ENCODE measurements at places on chromosomes 1 and 21.

DNA sequence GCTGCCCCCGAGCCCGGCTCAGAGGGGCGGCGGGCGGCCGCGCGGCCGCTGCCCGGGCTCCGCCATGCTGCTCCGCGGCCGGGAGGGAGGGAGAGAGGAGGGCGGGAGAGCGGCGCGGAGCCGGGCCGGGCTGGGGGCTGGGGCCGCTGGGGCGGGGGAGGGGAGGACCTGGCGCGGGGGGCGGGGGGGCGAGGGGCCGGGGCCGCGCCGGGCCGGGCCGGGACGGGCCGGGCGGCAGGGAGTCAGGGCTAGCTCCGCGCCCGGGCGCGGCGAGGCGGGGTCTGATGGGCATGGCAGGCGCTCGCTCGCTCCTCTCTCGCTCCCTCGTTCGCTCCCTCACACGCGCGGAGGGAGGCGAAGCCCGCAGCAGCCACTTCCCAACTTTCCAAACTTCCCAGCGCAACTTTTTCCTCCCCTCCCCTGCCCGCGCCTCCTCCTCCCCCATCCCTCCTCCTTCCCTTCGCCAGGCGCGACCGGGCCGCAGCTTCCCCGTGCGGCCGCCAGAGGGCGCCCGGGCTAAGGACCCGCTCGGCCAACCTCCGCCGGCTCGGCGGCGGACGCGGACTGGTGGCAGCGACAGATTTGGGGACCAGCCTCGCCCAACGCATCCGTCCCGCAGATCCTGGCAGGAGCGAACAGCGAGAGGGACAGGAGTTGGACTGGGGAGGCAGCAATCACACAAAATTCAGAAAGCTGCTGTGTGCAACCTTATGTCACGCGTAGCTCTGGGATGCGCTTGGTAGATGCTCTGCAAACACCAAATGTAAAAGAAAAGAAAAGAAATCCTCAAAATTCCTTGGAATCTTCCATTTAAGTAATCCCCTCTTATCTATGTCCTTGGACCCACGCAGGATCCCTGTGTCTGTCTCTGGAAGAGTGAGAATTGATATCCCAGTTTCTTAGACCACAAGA, at the start of gene TRABD2B:
Gene TRABD2B, minus strand, starts transcription at position 97 of the 912 bp plus-strand sequence.
- DNase-seq = peak; percentile 31

GRCh38 chr1:183209533-183210158, 23.6 kb downstream of the LAMC2 start:
- DNase-seq = no peak

- DNase-seq = no peak
Measured at GRCh38 chr1:161986328-161986727, 37.3 kb downstream of the OLFML2B start.

DNA sequence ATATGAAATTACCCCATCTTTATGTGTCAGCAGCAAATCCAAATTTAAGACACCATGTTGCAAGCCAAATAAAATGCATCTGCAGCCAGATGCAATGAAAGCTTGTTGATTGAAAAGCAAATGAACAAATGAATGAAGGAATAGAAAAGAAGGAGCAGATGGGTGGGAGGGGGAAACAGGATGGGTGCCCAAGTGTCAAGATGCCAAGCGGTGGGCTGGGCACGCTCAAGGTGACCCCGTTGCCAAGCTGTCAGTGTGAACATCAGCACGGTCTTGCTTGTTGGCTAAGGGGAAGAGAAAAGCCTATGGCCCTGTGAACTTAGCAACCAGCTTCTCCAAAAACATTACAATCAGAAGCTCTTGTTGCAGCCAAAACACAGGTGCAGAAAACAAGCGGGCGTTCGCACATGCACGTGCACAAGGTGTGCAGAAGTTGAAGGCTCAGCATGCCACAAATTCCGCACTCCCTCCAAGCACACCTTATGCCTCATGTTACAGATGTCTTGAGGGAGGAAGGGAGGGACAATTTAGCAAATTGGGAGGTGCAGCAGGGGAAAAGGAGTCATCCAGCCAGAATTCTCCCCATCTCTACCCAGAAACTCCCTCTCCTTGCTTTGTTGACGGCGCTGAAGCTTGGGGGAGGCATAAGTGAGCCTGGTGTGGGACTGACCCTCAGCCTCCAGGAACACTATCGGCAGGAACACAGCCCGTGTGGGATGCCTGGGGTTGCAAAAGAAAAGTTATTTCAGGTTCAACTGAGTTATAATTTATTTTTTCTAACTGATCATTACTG, 62.4 kb downstream of the HIVEP3 start:
- DNase-seq = no peak

DNA sequence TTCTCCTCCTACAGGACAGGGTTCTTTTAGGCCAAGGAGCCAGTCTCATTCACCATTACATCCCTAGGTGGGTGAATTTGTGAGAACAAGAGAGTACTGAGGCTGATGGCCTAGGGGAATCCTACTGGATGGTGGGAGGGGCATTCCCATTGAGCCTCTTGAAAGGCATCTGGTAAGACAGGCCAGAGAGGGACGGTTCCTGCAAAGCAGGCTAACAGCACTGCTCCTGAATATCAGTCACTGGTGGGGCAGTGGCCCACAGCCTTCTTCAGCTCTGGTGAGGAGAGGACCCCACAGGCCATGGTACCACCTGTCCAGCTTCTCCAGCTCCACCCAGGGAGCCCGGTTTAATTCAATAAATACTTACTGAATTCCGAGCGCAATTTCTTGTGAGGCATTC, 125.9 kb upstream of the EDN2 start:
- DNase-seq = no peak

GRCh38 chr21:37815893-37816292, 100.4 kb downstream of the KCNJ6 start:
- no peak for DNase-seq

- no peak for DNase-seq
Measured at GRCh38 chr1:101175466-101175865, 61.4 kb upstream of the S1PR1 start.

DNA sequence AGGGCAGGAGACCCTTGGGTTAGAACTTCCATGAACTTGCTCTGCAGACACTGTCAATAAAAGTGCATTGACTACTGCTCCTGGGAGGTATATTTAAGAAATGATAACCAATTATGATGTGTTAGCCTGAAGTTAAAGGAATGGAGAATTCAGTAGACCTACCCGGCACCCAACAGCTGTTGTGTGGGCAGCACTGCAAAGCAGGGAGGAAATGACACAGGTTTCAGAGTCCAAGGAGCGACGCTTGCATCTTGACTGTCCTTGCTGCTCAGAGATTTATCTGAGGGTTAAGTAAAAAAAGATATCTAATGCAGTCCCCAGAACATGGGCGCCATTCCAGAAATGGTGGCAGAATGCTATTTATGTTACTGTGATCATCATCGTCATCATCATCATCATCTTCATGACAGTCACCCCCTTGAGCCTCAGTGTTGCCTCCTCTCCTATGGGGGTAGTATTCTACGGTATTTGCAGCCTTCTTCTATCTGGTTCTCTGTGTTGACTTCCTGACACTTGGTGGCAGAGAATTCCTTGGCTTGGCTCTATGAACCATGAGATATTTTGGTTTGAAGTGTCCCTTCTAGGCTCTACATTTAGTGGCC, 225.9 kb downstream of the KAZN start:
- DNase-seq = no peak

- DNase-seq = no peak
Measured at GRCh38 chr1:228666686-228667623, 68.3 kb upstream of the RHOU start.

DNA sequence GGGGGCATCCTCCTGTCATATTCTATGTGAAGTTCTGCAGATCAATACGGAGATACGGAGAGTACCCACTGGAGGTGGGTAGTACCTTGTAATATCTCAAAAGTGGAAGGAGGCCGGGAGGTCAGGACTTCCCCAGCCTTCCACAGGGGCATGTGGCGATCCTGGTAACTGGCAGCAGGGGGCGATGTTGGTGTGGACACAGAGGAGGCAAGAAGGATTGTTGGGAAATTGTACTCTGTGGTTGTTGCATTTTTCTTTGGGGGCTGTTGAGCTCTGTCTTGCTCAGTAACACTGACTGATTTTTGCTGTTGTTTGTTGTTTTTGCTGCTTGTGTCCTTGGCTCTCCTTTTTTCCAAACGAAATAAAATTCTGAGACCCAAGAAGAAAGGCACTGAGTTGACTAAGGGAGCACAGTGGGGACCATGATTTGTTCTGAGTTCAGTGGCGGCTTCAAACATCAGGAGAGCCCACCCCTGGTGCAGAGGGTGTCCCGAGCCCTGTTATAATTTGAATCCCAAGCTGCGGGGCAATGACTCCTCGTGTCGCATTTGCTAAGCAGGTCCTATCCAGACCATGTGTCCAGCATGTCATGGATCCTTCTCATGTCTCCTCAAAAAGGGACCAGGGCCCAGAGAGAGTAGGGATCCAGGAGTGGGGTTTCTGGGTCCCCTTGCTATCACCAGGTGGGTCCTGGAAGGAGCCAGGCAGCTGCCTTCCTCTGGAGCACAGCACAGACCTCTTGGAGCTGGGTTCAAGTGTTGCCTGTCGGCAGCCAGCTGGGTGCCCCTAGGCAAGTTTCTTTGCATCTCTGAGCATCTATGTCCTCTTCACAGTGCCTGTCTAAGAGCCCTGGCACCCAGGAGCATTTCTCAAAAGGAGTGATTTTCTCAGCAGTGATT, 22.8 kb downstream of the LHX4 start:
- DNase-seq = peak; percentile 35

- DNase-seq = no peak
Measured at GRCh38 chr1:6462412-6463119, 3.4 kb downstream of the TNFRSF25 start.

DNA sequence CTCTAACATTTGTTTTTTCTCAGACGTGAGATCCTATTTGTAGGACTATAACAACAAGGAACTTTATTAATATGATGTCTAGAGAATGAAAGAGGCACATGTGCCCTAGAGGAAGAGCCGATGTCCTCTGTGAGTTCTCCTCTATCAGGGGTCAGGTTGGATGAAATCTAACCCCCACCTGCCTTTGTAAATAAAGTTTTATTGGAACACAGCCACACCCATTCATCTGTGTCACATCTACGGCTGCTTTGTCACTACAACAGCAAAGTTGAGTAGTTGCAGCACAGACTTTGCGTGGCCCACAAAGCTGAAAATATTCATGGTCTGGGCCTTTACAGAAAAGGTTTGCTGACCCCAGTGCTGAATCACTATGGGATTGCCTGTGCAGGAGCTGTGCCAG, 571 bp upstream of the CAPN9 start:
- no peak for DNase-seq

DNA sequence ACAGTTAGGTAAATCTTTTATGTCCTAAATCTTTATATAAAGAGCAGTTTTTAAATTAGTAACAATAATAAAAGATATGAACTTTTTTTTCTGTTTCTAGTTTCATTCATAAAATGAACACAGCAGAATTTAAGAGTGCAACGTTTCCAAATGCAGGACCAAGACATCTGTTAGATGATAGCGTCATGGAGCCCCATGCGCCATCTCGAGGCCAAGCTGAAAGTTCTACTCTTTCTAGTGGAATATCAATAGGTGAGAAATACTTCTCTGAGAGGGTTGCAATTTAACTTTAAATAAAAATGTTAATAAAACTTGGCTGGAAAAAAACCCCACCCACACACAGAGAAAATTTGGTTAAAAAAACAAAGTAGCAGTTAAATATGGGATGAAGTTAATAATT, 15.0 kb upstream of the ANGPTL1 start:
- no peak for DNase-seq

- no peak for DNase-seq
Measured at GRCh38 chr1:41894808-41895483, 23.8 kb downstream of the HIVEP3 start.

DNA sequence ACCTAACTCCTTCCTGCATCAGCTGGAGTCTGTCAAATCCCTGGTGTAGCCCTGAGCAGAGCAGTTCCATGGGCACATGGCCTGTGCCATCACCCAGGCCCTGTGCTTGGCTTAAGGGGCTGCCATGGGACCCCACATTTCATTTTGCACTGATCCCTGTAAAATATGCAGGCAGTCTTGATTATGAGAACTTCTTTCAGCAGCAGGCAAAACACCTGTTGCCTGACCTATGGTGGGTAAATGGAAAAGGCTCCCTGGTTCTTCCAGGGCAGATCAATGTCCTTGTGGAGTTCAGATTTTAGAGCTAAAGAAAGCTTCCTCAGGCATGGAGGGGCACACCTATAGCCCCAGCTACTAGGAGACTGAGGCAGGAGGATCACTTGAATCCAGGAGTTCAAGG, 44.2 kb downstream of the HSD3B1 start:
- DNase-seq = no peak

- DNase-seq = no peak
Measured at GRCh38 chr1:72837781-72838180, 555.4 kb upstream of the NEGR1 start.

DNA sequence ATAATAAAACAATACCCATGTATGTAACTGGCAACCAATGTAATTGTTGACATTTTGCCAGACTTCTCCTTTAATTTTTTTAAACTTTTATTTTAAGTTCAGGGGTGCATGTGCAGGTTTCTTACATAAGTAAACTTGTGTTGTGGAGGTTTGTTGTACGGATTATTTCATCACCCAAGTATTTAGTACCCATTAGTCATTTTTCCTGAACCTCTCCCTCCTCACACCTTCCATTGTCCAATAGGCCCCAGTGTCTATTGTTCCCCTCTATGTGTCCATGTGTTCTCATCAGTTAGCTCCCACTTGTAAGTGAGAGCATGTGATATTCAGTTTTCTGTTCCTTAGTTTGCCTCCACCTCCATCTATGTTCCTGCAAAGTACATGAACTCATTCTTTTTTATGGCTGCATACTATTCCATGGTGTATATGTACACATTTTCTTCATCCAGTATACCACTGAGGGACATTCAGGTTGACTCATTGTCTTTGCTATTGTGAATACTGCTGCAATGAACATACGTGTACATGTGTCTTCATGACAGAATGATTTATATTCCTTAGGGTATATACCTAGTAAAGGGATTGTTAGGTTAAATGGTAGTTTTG, 6.7 kb downstream of the DEPDC1 start:
- no peak for DNase-seq

DNA sequence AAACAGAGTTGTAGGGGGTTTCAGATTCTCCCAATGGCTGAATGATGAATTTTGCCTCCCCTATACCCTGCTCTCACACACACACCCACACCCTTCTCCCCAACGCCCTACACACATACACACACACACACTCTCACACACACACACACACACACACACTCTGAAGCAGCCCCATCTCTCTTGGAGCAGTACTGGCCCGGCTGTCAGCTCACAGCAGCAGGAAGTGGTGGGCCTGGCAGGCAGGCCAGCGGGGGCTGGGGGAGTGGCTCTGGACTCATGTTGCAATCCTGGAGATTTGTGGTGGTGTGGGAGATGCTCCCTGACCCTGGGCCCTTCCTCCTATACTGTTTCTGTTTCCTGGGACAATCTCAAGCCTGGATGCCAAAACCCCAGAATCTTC, 2.2 kb downstream of the IKBKE start:
- no peak for DNase-seq

- no peak for DNase-seq
Measured at GRCh38 chr1:109877317-109877771, 33.3 kb upstream of the CSF1 start.

Data from activated CD4-positive, CD25-positive, alpha-beta regulatory T cell treated with anti-CD3 and anti-CD28 coated beads, Interleukin-2, amount 50 U/mL, for 16 hours (primary cell).